ENCODE measurements at places on chromosomes 1 and 21.

GRCh38 chr1:99764909-99765308 lies 1.5 kb downstream of the FRRS1 start:
- no peaks in the 10 kb centered on the region for H3K36me3 ChIP-seq
- H3K27me3 ChIP-seq: peaks cover 5% of the 10 kb centered on the region
- peaks cover 6% of the 10 kb centered on the region for H3K4me1 ChIP-seq
- peak overlapping the region; percentile 1 for H3K4me3 ChIP-seq

GRCh38 chr1:234533975-234534876 lies 55.2 kb upstream of the TARBP1 start:
- DNase-seq: no peak
- no peaks in the 10 kb centered on the region for H3K36me3 ChIP-seq
- H3K27ac ChIP-seq: no peak overlapping the region
- peaks cover 53% of the 10 kb centered on the region for H3K4me1 ChIP-seq
- peaks cover 6% of the 10 kb centered on the region for H3K27me3 ChIP-seq
- no peak overlapping the region for H3K4me3 ChIP-seq

- H3K36me3 ChIP-seq: no peaks in the 10 kb centered on the region
- peaks cover 2% of the 10 kb centered on the region for H3K4me1 ChIP-seq
- DNase-seq: no peak
- H3K27me3 ChIP-seq: peaks cover 3% of the 10 kb centered on the region
Observed at GRCh38 chr1:219042769-219043168, 130.9 kb upstream of the LYPLAL1 start.

GRCh38 chr1:158115126-158115525 lies 65.6 kb upstream of the CD1D start:
- peaks cover 9% of the 10 kb centered on the region for H3K4me1 ChIP-seq
- H3K27me3 ChIP-seq: peaks cover 15% of the 10 kb centered on the region
- H3K4me3 ChIP-seq: no peak overlapping the region
- no peak for DNase-seq
- H3K27ac ChIP-seq: no peak overlapping the region
- no peaks in the 10 kb centered on the region for H3K36me3 ChIP-seq

DNA sequence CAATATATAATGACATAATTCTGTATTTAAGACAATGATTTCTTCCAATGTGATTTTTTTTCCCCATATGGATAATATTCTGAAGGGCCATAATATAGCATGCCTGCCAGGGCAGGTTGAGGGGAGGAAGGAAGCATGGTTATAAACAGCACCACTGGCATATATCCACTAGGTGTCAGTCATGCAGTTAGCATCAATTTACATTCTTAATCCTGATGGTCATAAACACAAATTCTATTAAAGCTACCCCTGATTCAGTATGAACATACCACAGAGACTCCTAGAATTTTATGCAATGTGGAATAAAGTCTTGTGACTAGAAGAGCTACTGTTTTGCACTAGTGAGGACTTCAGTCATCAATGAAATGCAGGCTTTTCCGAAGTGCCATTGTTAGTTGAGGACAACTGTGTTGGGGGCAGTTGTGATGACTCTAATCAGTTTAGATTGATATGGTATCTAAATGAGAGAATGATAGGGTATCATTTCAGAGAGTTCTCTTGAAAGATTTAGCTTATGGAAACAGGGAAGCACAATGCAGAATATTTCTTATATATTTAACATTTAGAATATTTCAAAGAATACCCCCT lies 342.7 kb upstream of the NR5A2 start:
- no peak overlapping the region for H3K4me3 ChIP-seq
- peaks cover 28% of the 10 kb centered on the region for H3K4me1 ChIP-seq
- H3K27ac ChIP-seq: no peak overlapping the region
- H3K27me3 ChIP-seq: peaks cover 2% of the 10 kb centered on the region
- DNase-seq: peak; percentile 36

GRCh38 chr1:6391951-6392808 lies 1.4 kb downstream of the ACOT7 start:
- no peak for DNase-seq
- no peak overlapping the region for H3K27ac ChIP-seq
- peak overlapping the region; percentile 85 for H3K4me3 ChIP-seq
- peaks cover 6% of the 10 kb centered on the region for H3K27me3 ChIP-seq

DNA sequence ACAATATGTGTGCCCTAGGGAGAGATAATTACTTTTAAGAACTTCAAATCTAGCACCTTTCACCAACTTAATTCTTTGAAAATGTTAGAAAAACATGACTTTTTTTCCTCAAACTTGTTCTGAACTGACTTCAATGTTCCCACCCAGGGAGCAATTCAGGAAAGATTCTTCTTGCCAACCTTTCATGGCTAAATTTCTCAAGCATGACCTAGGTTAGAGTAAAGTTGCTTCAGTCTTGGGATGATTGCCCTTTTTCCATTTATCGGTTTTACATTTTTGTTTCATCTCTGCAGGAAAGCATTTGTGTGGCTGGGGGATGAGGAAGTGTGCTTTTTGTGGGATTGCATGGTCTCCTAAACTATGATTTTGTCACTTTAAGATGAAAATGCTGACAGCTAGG lies 647.7 kb downstream of the LTN1 start:
- no peak overlapping the region for H3K4me3 ChIP-seq
- no peaks in the 10 kb centered on the region for H3K27me3 ChIP-seq
- H3K4me1 ChIP-seq: peaks cover under 1% of the 10 kb centered on the region
- no peaks in the 10 kb centered on the region for H3K36me3 ChIP-seq
- no peak overlapping the region for H3K27ac ChIP-seq

- no peaks in the 10 kb centered on the region for H3K4me1 ChIP-seq
- DNase-seq: no peak
- peaks cover 3% of the 10 kb centered on the region for H3K36me3 ChIP-seq
- no peak overlapping the region for H3K27ac ChIP-seq
- H3K27me3 ChIP-seq: no peaks in the 10 kb centered on the region
- H3K4me3 ChIP-seq: no peak overlapping the region
Observed at GRCh38 chr1:223515926-223516325, 122.7 kb downstream of the CCDC185 start.

DNA sequence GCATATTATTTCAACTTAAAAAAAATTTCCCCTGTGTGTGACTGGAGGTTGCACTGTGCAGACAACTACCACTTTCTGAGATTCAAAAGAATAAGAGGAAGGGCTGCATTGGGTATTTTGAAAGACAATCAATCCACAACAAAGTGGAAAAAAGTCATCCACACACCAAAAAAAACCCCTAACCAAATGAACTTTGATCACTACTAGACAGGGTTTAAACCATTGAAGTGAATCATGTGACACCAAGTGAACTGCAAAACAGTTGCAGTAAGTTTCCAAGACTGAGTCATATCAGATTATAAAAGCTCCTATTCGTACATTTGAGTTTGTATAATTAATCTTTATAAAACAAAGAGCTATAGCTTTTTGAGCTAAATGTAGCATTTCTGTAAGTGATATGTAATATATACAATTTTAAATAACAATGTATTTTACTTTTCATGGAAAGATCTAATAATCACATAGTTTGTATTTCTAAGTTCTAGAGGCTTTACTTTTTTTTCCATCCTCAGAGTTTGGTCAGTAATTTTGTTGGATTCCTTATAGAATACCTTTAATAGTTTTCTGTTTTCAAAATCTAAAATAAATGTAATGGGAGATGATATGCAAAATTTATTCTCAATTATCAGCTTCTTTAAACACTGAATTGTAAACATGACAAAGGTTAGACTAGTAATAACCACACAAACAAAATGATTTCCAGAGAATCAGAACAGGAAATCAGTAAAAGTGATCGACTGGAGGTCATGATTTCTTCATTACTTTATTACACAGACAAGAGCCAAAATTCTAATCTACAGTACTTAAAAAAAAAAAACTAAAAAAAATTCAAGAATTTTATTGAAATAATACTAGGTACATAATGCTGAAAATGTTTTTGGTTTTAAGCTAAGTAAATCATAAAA lies 50.5 kb upstream of the GFI1 start:
- H3K4me1 ChIP-seq: no peaks in the 10 kb centered on the region
- DNase-seq: no peak
- H3K4me3 ChIP-seq: no peak overlapping the region
- no peaks in the 10 kb centered on the region for H3K36me3 ChIP-seq
- H3K27me3 ChIP-seq: peaks cover 3% of the 10 kb centered on the region
- H3K27ac ChIP-seq: no peak overlapping the region

- no peaks in the 10 kb centered on the region for H3K27me3 ChIP-seq
- no peaks in the 10 kb centered on the region for H3K4me1 ChIP-seq
- no peak overlapping the region for H3K4me3 ChIP-seq
- H3K36me3 ChIP-seq: no peaks in the 10 kb centered on the region
- no peak overlapping the region for H3K27ac ChIP-seq
Observed at GRCh38 chr1:63281753-63282152, 40.6 kb upstream of the FOXD3 start.

Data from endothelial cell (in vitro differentiated cells).